ENCODE measurements at places on chromosomes 6 and 20.

- DNase-seq: no peak
Measured at GRCh38 chr20:37243076-37243936, 18.3 kb downstream of the GHRH start.

- no peak for DNase-seq
Measured at GRCh38 chr6:147909640-147910039, 401.1 kb downstream of the SAMD5 start.

- no peak for DNase-seq
Measured at GRCh38 chr6:137126875-137127485, 46.5 kb downstream of the IL22RA2 start.

DNA sequence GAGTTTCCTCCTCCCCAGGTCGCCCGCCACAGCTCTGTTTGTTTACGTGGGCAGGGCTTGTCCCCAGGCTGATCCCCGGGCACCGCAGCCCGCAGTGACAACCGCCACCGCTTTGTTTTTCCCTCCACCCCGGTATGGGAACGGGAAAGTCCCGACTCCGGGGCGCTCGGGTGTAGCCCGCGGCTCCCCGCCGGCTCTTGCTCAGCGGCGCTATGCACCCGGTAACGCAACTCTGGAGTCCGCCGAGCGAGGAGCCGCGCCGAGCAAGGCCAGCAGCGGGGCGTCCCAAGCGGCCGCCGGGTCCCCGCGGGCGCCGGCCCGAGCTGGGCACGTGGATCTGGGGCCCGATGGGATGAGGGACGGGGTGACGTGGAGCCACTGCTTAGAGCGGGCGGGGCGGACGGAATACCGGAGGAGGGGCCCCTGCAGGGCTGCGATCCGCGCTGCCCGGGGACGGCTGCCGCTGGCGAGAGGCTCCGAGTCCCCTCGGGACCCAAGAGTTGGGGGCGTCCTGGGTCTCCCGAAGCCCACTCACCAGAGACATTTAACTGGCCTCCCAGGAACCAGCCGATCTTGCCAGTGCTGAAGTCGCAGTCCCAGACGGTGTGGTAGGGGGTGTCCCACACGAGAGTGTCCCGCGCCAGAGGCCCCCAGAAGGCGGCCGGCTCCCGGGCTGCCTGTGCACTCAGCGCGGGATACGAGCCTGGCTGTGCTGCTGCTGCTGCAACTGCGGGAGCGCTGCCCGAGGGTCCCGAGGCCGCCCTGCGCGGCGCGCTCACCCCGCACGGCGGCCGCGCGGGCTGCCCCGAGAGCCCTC, 497 bp downstream of the ACSS1 start:
- peak; percentile 90 for DNase-seq

DNA sequence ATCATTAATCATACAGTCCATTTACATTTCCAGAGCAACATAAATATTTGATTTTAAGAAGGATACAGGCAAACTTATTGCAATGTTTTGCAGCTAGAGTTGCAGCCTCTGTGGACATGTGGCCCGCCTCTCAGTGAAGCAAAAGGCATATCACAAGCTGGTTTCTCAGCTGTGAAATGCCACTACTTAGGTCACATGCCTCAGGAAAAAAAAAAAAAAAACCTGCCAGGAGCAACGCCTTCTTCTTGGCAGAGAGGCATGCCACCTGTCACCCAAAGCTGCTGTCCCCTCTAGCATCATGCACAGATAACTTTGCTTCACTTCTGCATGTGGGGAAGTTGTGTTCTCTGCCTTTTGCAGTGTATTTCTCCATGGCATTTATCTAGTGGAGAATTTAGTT, 18.5 kb downstream of the GRM1 start:
- DNase-seq: no peak

DNA sequence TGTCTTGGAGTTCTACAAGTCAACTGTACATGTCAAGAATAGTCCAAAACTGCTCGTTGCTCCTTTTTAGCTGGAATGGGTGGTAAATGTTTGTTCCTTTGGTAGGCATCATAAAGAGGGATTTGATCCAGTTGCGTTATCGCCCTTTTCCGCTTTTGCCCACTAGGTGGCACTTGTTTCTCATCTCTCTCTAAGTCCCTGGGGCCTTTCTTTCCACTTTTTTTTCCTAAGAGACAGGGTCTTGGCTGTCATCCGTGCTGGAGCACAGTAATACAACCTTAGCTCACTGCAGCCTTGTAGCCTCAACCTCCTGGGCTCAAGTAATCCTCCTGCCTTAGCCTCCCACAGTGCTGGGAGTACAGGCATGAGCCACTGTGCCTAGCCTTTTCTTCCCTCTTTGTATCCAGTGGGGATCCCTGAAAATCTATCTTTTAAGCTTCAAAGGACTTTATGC, 20.7 kb downstream of the GTPBP2 start:
- no peak for DNase-seq

- no peak for DNase-seq
Measured at GRCh38 chr6:32113386-32114352, 4.5 kb upstream of the TNXB start.

GRCh38 chr6:157935786-157936185, 45.9 kb upstream of the SYNJ2 start:
- DNase-seq: no peak

DNA sequence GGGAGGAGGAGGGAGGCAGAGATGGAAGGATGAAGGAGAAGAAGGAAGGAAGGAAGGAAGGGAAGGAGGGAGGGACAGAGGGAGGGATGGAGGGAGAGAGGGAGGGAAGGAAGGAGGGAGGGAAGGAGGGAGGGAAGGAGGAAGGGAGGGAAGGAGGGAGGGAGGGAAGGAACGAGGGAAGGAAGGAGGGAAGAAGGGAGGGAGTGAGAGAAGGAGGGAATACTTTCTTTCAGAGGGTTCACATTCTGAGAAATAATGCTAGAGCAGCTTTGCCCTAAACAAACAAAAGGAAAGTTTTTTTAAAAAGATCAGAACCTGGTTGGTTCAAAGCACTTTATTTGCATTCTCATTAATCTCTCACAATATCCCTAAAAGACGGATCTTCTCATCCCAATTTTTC, 96.1 kb upstream of the NXT1 start:
- no peak for DNase-seq

DNA sequence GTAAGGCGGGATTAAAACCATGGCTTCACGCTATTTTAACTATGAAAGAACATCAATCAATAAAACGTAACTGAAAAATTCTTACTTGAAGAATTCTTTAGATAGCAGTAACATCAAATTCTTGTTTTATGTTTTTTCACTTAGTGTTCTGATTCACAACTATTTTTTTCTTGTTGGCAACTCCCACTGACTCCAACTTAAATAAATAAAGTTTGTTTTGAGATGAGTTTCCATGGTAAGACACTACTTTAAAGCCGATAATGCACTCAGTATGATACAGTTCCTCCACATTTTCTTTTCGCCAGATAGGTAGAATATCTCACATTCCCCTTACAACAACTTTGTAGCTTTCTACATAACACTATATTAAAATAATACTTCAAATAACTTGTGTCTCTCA, 33.1 kb upstream of the CNKSR3 start:
- no peak for DNase-seq

All from activated naive CD4-positive, alpha-beta T cell treated with anti-CD3 and anti-CD28 coated beads, Interleukin-2, amount 50 U/mL, for 72 hours (primary cell).